ENCODE measurements at places on chromosomes 2 and 18.

DNA sequence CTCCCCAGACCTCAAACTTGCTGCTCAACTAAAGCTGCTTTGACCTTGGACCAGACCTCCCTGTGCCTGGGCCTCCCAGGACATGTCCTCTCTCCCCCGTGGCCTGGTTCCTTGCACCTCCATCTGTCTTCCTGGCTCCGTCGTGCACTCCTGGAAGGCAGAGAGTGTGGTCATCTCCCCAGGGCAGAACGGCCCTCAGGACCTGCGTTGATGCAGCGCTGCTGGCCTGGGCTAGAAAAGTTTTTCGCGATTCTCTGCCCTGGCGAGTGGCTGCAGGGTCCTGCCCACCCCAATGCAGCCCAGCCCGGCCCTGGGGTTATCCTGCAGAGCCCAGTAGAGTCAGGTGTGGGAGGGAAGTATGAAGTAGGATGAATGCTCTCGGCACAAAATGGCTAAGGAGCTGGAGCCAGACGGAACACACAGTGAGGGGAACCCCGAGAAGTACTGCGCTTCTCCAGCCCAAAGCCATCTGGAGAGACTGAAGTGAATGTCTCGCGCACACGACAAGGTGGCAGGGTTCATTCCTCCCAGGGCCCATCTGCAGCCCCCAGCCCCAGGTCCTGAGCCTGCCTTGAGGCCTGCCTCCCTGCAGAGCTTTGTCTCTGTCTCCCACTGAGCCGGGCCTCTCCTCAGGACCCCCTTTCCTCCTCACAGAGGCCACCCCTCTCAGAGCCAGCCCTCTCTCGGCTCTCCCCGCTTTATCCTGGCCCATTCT is 41.7 kb downstream of the ATOH8 start:
- ATAC-seq: no peak

DNA sequence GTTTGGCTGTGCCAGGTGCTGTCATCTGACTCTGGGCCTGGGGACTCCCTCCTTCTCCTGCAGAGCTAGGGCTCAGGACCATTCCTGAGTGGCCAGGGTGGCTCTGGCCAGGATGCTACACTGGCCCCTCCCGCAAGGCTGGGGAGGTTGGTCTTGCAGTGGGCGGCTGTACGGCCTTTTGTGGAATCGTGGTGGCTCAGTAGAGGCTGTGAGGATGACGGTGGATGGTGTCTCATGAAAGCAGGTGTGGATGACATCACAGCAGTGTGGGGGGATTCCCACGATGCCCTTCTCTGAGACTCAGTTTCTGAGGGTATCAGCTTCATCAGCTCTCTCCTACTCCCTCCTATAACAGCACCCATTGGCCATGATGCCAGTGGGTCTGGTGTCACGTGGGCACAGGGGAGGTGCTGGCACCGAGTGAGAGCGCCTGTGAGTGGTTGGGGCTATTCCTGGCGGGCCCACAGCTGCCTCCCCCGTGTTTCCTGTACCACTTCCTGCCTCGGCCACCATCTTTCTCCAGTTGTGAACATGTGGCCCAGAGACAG is 144.2 kb upstream of the HDAC4 start:
- ATAC-seq: peak; percentile 66

DNA sequence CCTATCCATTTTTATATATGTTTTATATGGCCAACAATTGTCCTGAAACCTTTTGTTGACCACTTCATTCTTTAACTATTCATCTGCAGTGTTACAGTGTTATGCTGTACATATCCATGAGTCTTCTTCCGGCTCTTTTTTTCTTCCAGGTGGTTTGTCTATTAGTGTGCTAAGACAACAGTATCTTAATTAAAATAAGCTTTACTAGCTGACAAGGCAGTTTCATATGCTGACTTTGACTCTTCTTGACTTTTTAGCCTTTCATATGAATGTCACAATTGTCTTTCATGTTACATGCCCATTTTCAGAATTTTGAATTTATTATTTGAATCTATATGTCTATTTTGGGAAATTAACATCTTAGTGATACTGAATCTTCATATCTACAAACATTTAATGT is 1249.0 kb downstream of the DPP10 start:
- no peak for ATAC-seq

- no peak for ATAC-seq
Measured at GRCh38 chr2:233691443-233692433, 952 bp upstream of the UGT1A6 start.

DNA sequence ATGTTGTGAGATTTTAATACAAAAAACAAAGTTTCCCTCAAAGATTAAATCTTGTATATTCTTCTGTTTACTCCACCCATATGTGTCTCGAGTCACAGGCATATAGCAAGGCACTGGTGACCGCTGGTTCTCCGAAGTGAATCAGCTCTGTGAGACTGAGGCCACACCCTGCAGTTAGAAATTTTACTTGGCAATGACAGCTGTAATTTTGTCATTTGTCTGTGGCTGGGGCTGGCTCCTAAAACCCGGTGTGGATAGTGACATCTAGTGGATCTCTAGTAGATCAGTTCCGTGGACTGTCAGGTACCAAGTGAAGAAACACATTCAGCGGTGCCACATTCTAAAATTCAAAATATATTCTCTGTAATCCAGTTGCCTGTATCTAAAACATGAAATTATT is 278.0 kb downstream of the NEDD4L start:
- peak; percentile 92 for ATAC-seq

- no peak for ATAC-seq
Measured at GRCh38 chr2:85191157-85191556, 58.0 kb downstream of the TCF7L1 start.

DNA sequence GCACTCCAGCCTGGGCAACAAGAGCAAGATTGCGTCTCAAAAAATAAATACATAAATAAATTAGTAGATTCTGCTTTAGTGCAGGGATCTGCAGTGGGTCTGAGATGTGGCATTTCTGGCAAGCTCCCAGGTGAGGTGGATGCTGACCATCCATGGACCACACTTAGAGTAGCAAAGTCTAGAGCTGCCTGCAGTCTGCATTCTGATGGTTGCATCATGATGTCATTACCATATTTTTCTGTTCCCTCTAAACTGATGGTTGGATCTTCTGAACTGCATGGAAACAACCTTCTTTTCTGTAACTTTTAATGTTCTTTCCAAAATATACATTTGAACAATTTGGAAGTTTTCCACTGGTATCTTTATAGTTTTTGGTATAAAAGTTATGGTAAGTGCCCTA is 42.9 kb downstream of the MYL12B start:
- no peak for ATAC-seq

DNA sequence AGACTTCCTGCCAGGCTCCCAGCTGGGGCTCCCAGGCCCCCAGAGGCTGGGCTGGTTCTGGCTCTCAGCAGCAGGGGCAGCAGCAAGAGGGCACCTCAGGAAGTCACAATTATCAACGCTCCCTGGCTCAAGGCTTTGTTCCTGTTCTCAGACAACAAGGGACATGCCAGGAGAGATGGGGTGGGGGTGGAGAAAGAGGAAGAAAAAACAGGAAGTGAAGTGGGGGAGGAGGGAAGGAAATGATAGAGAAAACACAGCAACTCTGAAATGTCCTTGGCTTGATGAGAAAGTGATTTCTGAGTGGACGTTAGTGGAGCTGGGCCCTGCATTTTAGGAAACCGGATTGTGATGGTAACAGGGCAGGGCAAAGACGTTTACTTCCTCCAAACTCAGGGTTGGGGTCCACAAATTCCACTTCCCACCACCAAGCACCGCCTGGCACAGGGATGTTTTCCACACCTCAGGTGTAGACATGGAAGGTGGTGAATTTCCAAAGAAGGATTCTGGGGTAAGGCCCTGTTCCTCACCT is 40.4 kb downstream of the CYRIA start:
- ATAC-seq: no peak

DNA sequence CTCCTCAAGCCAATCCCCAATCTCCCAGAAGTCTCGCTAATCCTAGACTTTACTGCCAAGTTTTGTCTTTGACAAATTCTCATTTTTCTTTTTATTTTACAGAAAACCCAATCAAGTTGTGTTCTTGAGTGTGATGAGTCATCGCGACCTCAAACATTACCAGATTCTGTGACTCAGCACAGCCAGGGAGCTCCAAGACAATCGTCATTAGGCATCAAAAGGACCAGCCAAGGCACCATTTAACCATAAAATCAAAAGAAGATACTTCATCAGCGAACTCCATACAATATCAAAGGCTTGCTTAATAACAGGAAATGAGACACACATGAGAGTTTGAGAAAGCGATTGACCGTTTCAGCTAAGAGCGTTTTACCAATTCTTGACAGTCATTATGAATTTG is 146.2 kb upstream of the AGAP1 start:
- ATAC-seq: no peak

- ATAC-seq: no peak
Measured at GRCh38 chr18:60753753-60754152, 381.2 kb upstream of the MC4R start.

- no peak for ATAC-seq
Measured at GRCh38 chr18:76855594-76855993, 33.2 kb downstream of the ZNF236 start.

GRCh38 chr2:151754253-151754897 is 20.1 kb upstream of the NEB start:
- ATAC-seq: no peak

DNA sequence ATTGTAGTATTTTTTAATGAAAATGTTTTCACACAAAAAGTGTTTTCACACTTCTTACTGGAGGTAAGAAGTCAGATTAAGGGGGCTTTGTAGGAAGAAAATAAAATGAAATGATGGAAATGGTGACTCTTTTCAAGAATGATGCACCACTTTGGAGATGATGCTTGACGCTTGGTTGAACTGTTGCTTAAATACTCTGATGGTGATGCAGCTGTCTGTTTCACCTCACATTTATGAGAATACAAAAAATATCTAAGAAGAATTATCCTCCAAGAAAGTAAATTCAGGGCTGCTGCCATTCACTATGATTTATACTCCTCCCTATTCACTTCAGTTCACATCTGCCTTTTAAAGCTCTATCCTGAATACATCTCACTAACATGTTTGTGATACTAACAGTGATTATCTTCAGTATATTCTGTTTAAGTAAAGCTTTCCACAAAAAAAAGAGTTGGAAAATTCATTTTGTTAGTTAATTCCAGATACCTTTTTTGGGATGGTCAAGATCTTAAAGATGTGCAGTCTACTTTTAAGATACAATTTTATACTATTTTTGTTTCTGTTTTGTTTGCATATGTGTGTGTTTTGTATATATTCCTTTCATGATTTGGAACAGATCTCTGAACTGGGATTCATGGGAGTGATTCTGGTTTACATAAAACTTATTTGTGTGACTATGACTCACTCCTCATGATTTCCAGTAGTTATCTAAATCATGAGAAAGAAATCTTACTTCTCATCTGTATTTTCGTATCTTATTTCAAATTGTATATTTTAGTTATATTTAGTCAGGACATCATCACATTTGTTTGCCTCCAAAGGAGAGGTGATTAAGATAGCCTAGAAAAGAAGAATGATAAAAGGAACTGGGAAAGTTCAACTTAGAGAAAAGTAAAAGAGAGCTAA is 53.1 kb downstream of the SLC39A10 start:
- no peak for ATAC-seq

GRCh38 chr18:11081009-11081532 is 68.3 kb downstream of the PIEZO2 start:
- ATAC-seq: no peak

GRCh38 chr2:227890495-227891079 is 19.2 kb downstream of the DAW1 start:
- ATAC-seq: peak; percentile 48

DNA sequence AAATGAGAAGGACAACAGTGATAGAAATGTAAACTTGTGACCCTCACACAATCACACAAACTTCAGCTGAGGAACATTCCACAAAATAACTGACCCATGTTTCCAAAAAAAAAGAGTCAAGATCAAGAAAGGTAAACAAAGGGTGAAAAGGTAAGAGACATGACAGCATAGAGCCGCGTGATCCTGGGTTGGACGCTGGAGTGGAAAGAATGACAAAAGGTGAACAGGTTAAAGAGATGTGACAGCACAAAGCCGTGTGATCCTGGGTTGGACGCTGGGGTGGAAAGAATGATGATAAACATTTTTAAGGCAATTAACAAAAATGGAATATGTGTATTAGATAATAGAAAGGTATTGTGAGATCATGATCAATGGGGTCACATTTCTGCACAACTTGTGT is 110.3 kb downstream of the SNTG2 start:
- no peak for ATAC-seq

DNA sequence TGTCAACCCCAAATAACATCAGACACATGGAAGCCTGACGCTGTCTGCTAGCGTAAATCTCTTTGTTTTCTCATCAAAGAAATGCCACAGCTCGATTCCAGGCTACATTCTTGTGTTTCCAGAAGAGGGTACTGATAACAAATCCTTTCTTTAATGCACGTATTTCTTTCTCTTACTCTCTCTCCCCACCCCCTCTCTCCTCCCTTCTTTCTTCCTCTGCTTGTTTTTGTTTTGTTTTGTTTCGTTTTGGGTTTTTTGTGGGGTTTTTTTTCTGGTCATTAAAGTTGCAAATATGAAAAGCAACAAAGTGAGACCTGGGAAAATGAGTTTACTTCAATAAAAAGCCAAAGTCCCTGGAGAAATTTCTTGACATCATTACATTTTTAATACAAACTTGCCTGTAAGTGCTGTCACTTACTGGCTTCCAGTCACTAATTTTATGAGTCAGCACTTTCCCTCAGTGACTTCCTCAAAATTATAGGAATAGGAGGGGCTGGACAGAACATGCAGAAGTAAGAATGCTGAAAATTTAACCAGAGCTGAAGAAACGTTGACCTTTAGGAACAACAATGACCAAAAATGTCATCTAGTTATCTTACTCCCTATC is 106.7 kb upstream of the NABP1 start:
- ATAC-seq: no peak

DNA sequence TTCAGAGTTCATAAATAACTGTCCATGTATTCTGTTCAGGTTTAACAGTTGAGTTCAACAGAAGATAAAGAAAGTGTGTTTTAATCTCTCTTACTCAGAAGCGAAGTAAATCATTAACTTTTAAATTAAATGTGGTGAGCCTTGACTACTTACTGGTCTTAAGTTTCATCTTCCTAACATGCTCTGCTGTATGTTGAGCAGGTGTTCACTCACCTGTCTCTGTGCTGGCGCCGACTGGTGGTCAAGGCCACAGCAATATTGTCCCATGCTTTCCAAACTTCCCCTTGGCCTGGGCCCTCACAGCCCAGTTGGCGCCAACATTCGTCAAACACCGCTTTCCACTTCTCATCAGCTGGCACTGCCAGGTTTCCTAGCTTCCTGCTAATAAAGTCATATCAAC is 17.0 kb upstream of the MPP4 start:
- ATAC-seq: no peak

DNA sequence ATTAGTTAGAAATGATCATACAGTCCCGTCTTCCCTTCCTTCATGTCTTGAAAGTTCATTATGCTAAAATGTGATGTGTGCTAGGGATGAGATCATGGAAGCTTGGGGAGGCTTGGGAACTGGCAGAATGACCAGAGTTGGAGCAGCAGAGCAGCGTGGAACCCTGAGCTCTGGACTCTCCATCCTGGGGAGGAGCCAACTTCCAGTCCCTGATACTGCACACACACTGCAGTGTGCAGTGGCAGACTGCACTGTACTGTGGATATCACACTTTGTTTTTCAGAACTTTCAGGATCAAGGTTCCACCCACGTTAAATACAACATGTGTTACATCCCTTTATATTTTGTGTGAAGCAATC is 27.3 kb upstream of the GREB1 start:
- ATAC-seq: no peak

- ATAC-seq: no peak
Measured at GRCh38 chr2:136104977-136105376, 13.0 kb downstream of the CXCR4 start.
